Hindlimb muscle (tissue), 1 donor: ENCODE measurements at places on chromosomes 4 and X. TPM values are rescaled to one million over a fixed set of nuclear protein-coding genes. Genes with fewer than 3 reads are reported as not detected.

GRCh38 chr4:156420623-156421022 lies 467.0 kb upstream of the CTSO start:
- peak; percentile 3 for DNase-seq

- DNase-seq, result no peak
Observed at GRCh38 chr4:159564615-159565014, 461.7 kb downstream of the RAPGEF2 start.

- DNase-seq, result no peak
Observed at GRCh38 chrX:46626566-46626965, 53.0 kb downstream of the CHST7 start.

GRCh38 chrX:16319929-16320328 lies 152.6 kb downstream of the MAGEB17 start:
- DNase-seq, result no peak

DNA sequence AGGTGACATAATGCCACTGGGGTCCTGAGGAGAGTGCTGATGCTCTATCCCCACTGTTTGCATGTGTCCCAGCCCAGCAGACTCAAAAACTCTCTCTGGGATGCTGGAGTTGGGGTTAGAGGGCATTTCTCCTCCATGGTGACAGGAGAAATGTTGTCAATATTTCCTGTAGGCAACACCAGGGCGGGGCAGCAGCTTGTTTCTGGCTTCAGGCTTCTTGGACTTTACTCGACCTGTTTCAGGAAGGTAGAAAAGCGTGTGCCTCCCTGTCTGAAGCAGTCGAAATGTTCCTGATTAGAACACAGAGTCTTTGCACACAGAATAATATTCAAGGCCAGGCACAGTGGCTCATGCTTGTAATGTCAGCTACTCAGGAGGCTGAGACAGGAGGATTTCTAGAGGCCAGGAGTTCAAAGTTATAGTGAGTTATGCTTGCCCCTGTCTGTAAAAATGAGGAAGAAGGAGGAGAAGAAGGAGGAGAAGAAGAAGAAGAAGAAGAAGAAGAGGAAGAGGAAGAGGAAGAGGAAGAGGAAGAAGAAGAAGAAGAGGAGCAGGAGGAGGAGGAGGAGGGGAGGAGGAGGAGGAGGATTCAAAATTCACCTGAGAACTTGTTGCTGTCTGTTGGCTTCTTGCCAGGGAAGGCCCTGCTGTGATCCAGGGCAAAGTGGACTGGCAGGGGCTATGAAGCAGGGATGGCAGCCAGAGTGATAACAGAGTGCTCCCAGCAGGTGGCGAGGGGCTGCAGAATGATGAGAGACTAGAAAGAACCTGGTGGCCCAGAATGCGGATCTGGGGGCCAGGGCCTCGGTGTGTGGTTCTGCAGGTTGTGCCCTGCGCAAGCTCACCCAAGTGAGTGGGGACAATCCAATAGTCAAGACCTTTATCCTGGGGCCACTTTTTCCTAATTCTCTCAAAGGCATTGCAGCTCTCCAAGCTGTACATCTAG lies 82.9 kb downstream of the RTL5 start:
- no peak for DNase-seq

PPP3CA gene
- polyA plus RNA-seq, result 39.4 TPM

DNA sequence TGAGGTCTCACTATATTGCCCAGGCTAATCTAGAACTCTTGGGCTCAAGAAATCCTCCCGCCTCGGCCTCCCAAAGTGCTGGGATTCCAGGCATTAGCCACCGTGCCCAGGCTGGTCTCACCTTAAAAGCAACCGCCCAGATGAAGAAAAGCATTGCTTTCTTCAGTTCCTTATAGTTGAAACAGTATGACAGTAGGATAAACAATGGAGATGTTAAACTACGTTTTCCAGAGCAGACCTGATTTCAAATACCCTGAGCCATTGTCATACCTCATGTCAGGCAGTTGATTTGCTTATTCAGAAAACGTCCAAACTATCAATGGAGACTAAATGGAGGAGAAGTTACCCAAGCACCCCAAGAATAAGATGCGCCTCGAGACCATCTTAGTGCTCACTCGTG lies 26.3 kb upstream of the TMEM131L start:
- DNase-seq, result no peak

DNA sequence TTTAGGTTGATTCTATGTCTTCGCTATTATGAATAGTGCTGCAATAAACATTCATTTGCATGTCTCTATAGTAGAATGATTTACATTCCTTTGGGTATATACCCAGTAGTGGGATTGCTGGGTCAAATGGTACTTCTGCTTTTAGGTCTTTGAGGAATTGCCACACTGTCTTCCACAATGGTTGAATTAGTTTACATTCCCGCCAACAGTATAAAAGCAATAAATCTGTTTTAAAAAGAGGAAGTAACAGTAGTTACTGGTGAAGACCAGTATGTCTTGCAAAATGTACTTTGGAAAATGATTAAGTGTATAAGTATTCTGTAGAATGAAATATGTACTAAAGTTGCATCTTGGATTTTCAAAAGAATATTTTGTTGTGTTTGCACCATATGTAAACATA lies 77.3 kb downstream of the SHROOM4 start:
- DNase-seq, result no peak

GRCh38 chr4:38060829-38061431 lies 100.7 kb downstream of the PTTG2 start:
- no peak for DNase-seq
